Breast epithelium (tissue), 4 donors: ENCODE measurements at places on chromosomes 4 and X. TPM values are rescaled to one million over a fixed set of nuclear protein-coding genes. Genes with fewer than 3 reads are reported as not detected.

DNA sequence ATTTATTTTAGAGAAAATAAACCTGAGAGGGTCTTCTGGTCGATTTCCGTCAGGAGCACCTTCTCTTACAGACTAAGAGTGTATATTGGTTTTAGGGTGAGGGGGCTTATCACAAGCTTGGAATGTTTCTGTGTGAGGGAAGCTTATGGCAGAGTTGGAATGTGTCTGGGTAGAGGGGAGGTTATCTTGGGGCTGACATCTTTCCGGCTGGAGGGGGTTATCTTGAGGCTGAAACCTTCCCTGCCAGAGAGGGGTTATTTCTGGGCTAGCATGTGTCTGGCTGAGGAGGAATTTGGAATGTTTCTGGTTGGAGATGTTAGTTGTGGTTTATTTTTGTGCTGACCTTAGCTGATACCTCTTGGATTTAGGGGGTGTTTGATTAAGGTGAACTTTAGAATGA lies 1312.1 kb downstream of the ADGRL3 start:
- DNase-seq, result no peak

NDST4 gene
- not detected for total RNA-seq

DNA sequence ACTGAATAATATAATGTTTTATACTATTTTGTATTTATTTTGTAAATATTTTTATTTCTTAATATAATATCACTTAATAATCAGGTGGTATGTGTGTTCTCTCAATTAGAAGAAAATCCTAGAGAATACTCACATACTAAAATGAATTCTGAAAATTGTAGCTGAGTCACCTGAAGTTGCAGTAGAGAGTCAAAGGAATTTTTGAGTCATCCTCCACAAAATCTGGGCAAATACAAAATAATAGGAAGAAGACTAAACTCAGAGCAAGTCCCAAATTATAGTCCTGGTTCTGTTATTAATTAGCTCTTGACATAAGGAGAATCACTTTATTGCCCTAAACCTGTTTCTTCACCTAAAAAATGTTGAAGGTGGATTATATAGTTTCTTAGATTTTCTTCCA lies 57.8 kb downstream of the SPATA4 start:
- no peak for DNase-seq

DNA sequence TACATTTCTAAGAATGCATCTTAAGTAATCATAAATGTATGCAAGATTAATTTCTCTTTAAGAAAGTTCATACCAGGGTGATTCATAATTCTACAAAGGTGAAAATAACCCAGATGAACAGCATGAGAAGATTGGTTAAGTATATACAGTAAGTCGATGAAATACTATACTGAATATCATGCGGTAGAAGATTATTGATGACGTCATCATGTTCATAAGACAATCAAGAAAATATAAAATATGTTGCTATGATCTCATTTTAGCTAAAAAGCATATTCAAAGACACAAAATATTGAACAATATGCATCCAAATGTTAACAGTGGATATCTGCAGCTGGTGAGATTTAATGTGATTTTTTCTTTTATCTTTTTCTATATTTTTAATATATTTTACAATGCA lies 312.0 kb upstream of the FGF13 start:
- DNase-seq, result no peak

GAGE12J gene
- not detected for total RNA-seq

SOWAHB gene
- total RNA-seq, result 5.3 TPM

CCKAR gene
- not detected for total RNA-seq

GRCh38 chr4:187415231-187415630 lies 580.3 kb upstream of the ZFP42 start:
- DNase-seq, result no peak

DNA sequence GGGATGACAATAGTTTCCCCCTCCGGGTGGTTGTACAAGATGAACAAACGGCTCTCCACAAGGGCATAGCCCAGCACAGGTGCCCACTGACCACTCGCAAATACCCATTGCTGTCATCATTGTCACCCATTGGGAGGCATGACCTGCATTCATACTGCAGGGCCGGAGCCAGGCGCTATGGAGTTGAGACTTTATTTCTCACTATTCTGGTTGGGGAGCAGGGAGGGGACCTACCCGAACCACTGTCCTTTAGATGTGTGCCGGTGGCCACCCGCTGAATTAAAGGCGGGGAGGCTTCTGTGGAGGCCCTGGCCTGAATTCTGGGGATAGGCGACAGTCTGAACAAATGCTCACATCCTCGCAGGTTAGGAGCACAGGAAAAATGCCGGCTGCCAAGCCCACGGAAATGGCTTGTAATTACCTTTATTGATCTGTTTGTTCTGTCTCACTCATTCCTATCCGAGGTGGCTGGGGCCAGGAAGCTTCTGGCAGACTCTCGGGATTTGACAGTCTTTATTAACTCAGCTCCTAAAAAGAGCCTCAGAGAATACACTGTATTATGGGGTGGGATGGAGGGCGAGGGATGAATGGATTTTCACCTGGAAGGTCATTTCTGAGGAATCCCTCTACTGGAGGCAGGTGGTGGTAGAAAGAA lies 125.1 kb upstream of the PSAPL1 start:
- no peak for DNase-seq

- DNase-seq, result no peak
Measured at GRCh38 chrX:48468247-48468671, 1.8 kb downstream of the SLC38A5 start.

GRCh38 chrX:19578956-19579355 lies 63.6 kb upstream of the MAP3K15 start:
- DNase-seq, result no peak

DNA sequence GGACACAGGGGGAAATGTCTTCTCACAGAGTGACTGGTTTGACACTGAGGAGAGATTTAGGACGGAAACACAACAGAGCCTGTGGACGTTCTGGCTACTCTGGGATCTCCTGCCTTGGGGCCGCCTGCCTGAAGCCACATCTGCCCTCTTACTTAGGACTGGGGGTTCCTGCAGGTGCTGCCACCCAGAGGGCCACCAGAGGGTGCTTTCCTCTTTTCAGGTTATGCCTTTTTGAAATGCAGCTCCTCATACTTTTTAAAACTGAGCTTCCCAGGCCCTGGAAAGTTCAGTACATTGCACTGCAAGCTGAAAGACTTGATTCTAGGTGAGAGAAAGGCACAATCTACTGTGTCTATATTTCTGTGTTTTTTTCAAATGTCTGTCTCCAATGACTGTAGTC lies 92.2 kb upstream of the PGRMC2 start:
- DNase-seq, result no peak

- DNase-seq, result no peak
Measured at GRCh38 chr4:181234951-181235680, 1008.1 kb upstream of the TENM3 start.

GRCh38 chr4:182486881-182487280 lies 243.7 kb downstream of the TENM3 start:
- DNase-seq, result no peak

DNA sequence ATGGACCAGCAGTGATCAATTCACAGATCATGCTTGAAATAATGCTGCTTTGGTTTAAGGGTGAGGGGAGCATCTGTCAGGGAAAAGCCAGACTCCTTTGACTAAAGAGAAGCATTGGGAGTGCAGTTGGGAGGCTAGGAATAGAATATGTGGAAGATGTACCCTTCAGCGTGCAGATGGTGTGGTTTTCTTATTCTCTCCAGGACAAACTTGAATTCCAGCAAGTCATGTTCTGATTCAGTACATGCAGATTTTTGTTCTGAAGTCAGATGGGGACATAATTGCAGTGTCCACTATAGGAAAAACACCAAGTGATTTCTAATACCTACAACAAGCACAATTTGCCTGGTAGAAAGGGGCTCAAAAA lies 99.0 kb upstream of the LIMCH1 start:
- DNase-seq, result no peak

DNA sequence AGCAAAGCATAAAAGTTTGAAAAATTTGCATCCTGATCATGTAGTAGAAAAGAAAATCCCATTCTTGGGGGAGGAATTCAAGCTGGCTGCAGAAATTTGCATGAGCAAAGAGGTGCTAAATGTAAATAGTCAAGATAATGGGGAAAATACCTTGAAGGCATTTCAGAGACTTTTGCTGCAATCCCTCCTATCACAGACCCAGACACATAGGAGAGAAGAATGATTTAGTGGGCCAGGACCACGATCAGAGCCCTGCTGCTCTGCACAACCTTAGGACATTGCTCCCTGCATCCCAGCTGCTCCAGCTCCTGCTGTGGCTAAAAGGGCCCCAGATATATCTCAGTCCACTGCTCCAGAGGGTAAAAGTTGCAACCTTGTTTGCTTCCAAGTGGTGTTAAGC lies 1439.7 kb upstream of the AGA start:
- DNase-seq, result no peak

TRAM1L1 gene
- 3.1 TPM for total RNA-seq

- DNase-seq, result no peak
Measured at GRCh38 chr4:39614487-39615162, 24.0 kb downstream of the SMIM14 start.

DNA sequence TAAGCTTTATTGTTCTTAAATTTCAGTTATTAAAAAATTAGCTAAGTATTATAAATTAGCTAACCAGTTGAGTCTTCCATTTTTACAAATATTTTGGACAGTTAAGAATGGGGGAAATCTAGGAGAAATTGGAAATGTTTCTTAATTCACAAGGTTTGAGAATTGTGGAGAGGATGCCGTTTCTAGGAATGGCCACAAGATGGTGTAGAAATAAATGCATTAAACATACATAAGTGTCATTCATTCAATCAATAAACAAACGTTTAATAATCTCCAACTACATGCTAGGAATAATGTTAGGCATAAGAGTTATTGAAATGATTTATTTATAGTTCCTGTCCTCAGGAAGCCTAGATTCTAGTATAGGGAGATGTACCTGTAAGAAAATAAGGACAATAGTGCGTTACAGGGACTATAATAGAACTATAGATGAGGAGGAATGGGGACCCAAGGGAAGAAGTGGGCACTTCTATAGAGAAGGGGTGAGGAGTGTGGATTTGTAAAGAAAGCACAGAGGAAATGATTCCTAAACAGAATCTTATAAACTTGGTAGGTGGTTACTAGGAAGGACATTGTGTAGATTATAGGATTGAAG lies 195.7 kb upstream of the ANK2 start:
- no peak for DNase-seq

GRCh38 chr4:8848507-8849265 lies 23.0 kb downstream of the HMX1 start:
- DNase-seq, result no peak
